Epithelial cell of proximal tubule (primary cell): ENCODE measurements at places on chromosomes 5 and 9. TPM values are rescaled to one million over a fixed set of nuclear protein-coding genes. Genes with fewer than 3 reads are reported as not detected.
A peak's percentile ranks its signal among the peaks of the same experiment; 100 is the strongest.

PCDHGA5 gene
- total RNA-seq = 0.14 and 0.63 TPM in 2 replicates

- DNase-seq = no peak
These were observed 36.8 kb upstream of the RNF38 start for GRCh38 chr9:36436909-36437308.

PLAC8L1 gene
- 0.58 TPM in 1 of 2 replicates, not detected in the other for total RNA-seq

DNA sequence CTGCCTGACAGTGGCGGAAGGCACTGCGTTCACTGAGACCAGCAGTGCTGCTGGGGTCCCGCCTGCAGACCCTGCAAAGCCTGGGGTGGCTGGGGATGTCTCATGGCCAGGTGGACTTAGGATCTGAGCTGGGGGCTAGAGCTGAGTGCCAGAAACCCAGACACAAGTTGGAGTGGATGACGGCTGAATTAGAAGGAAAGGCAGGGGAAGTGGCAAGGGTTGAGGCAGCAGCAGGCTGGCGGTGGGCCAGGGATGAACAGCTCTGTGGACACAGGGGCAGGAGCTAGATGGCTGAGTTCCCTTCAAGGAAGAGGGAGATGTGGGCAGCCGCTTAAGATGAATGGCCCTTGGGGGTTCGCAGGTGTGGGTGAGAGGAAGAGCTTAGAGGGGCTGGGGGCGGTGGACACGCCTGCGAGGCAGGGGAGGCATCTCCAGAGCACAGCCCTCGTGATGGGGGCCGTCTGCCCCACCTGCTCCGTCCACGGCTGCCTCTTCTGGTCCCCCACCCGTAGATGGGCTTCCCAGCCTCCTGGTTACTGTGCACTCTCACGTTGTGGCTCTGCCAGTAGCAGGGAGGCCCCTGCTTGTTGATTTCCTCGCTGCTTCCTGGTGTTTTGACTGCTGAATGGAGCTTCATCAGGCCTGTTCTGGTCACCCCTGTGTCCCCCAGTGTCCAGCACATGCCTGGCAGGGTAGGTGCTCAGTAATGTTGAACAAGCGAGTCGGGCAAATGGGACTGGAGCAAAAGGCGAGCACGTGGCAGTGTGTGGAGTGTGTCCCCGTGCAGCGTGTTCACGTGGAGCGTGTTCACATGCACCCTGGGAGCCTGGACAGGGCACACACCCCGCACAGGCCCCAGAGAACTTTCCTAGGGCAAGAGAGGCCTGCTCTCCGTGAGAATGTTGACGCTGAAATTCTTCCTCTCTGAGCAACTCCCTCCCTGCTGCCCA lies 168.2 kb downstream of the CACNA1B start:
- DNase-seq = no peak

- no peak for DNase-seq
These were observed 278.0 kb upstream of the NUDT12 start for GRCh38 chr5:103840600-103840999.

LRRC19 gene
- not detected in 2 replicates for total RNA-seq

- peak; percentile 68 for DNase-seq
These were observed 243.4 kb upstream of the KLF4 start for GRCh38 chr9:107732781-107733522.

DNA sequence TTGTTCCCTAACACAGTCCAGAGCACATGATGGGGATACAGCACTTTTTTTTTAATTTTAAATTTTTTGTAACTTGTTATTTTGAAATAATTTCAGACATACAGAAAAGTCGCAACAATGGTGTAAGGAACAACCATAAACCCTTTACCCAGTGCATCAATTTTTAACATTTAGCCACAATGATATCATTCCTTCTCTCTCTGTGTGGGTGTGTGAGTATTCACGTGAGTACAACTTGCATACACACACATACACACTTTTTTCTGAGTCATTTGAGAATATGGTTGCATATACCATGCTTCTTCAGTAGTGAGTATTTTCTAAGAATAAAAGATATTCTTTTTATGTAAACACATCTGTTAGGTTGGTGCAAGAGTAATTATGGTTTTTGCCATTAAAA lies 135.2 kb downstream of the ARHGAP26 start:
- DNase-seq = no peak

CNTFR gene
- total RNA-seq = not detected in 2 replicates

EQTN gene
- total RNA-seq = not detected in 2 replicates

DNA sequence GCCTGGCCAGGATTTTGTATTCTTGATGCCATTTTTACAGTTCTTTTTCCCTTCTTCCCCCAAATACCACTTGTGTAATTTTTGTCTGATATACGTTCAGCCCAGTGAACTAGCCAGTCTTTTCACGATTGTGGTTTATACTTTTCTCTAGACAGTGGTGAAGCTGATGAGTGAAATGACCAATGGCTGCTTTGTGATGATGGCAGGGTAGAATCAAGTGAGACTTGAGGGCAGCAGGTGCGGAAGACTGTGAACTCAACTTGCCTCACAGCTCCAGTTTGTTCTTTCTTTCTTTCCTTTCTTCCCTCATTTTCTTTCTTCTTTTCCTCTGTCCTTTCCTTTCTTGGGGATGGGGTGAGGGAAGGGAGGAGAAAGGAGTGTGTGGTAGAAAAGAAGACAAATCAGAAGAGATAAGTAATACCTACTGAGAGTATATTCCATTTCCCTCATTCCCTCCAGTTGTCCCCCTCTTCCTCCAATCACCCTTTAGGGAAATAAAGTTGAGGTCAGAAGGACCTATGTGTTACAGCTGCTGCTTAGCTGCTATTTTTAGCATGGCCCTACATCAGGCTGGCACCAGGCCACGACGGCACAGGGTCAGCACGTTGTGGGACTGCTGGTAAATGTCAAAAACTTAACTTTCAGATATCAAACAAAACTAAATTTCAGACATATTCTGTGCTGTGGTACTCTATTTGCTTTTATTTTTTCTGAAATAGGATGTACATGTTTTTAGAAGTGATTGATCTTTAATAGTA lies 12.3 kb downstream of the ZSWIM6 start:
- DNase-seq = no peak

PLEKHG4B gene
- 3.5 and 4.3 TPM in 2 replicates for total RNA-seq

- no peak for DNase-seq
These were observed 21.8 kb downstream of the CSNK1A1 start for GRCh38 chr5:149529463-149529862.

DNA sequence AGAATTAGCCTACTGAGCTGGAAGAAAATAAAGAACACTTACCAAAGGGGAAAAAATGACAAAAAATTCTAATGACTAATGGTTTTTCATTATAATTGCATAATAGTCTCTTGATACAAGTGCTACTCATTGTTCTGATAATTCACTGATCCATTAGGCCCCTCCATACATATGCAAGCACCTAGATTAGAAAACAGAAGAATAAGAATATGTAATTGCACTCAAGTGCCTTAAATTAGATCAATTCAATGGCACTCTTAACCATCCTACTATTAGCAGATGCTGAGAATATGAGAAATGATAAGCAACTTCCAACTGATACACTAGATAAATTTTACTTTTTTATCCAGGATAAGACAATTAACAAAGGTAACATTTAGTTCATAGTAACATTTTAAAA lies 440.9 kb upstream of the C9orf72 start:
- DNase-seq = no peak

DNA sequence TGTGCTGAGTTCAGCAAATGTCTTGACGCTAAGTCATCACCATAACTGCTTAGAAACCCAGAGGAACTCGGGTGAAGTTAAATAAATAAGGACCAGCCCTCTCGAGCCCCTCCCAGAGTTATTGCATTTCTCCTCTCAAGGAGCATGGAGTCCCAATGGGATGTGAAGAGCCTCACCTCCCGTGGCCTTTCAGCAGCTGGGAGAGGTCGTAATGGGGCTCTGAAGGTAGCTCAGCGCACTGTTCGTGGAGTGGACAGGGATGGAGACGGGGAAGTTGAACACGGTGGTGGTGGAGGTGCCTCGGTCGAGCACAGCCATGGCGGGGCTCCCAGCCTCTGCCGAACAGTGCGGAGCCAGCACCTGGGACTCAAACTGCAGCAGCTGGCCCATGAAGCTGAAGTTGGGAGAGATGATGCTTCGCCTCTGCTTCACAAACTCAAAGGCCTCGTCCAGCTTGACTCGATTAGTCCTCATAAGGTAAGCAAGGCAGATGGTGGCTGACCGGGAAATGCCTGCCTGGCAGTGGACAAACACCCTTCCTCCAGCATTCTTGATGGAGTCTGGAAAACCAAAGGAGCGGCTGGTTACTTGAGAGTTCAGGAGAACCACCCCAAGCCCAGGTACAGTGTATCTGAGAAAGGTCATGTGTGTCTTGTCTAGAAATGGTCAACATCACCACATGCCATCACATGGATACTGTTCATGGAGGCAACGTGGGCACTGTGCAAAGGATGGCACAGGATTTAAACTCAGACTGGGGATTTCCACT lies 2.2 kb downstream of the DUSP1 start:
- DNase-seq = no peak

B4GALT1 gene
- total RNA-seq = 44.5 and 60.7 TPM in 2 replicates

DNA sequence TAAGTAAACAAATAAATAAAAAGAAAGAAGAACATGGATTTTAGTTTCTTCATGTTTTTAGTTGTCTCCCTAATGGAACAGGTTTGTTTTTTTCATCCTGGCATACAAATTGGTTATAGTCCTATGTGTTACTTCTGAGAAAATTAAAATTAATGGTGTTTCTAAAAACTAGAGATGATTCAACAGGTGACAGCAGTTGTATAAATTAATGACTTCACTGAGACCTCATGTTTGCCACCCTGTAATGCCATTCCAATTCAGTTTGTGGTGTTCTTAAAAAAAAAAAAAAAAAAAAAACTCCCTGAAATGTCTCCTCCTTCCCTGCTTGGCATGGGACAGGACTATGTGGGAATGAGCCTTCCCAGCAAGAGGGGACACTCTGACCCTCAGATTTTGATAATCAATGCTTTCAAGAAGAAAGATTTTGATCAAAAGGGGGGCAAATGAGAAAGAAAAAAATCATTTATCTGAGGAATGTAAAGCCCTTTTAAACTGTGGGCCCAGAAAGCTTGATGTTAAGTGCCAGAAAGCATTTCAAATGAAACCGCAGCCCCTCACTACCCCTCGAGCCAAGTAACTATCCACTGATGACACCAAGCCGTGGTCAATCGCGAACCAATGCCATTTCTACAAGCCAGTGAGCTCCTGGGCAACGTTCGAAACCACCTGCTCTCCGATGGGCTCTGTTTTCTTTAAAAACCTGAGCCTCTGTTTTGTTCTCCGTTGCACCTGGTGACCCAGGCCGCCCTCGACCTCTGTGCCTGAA lies 941 bp downstream of the EXD3 start:
- no peak for DNase-seq

- DNase-seq = no peak
These were observed 391.8 kb downstream of the PRELID2 start for GRCh38 chr5:145443366-145443765.

PCDHGC4 gene
- 0.07 and 0.46 TPM in 2 replicates for total RNA-seq

DNA sequence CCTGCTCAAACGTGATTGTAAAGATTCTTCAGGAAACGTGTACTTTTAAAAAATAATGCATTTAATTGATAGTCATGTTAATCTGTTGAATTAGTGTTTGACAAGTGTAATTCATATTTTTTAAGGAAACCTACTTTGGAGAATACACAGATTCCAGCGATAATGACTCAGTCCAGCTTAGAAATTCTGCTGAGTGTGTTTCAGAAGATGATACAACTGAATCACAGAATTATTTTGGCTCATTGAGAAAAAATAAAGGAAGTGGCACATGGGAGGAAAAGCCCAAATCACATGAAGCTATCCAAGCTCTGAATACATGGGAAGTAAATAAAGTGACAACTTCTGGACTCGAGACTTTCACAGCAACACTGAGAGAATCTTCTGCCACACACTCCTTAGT lies 37.8 kb downstream of the ICE1 start:
- DNase-seq = no peak

GARNL3 gene
- 2.2 and 10.4 TPM in 2 replicates for total RNA-seq

IL31RA gene
- 2.5 and 2.9 TPM in 2 replicates for total RNA-seq

- no peak for DNase-seq
These were observed 76.3 kb downstream of the ZNF608 start for GRCh38 chr5:124669956-124670721.

SLC27A6 gene
- total RNA-seq = 0.80 TPM in 1 of 2 replicates, not detected in the other

NIM1K gene
- total RNA-seq = 0.75 TPM in 1 of 2 replicates, not detected in the other

- DNase-seq = no peak
These were observed 93.6 kb downstream of the ARHGEF28 start for GRCh38 chr5:73719632-73720031.

DNA sequence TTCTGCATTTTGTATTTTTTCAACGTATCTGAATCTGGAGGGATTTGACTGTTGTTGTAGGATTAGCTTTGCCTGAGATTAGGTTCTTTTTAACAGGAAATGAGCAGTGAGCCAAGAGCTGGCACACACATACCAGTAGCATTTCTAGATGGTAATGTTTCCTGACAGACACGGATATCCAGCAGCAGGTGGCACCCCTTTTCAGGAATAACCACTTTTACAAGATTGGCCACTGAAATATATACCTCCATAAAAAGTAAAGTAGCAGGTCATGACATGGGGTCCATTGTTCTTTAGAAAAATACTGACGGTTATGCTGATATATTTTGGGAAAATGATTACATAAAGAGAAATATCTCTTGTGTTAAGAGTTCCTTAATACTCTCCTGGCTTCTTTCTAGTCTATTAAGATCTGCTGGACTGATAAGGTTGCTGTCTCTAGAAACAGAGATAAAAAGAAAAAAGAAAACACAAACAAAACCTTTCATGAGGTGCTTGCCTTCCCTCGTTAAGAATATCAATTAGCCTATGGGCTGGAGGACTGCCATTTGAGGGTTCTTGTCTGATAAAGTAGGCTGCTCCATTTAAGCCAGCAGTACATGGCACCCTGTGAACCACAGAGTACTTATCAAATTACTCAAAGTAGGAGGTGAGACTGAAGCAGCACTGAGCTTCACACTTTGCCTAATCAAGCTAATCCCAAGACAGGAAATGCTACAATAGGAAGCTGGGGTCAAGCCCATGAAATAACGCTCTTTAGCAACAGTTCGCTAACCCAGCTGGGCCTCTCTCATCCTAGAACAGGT lies 101.6 kb upstream of the PCA3 start:
- DNase-seq = no peak

- DNase-seq = no peak
These were observed 459.2 kb upstream of the RGMB start for GRCh38 chr5:98314292-98314691.

ACSL6 gene
- total RNA-seq = 0.35 TPM in 1 of 2 replicates, not detected in the other

DNA sequence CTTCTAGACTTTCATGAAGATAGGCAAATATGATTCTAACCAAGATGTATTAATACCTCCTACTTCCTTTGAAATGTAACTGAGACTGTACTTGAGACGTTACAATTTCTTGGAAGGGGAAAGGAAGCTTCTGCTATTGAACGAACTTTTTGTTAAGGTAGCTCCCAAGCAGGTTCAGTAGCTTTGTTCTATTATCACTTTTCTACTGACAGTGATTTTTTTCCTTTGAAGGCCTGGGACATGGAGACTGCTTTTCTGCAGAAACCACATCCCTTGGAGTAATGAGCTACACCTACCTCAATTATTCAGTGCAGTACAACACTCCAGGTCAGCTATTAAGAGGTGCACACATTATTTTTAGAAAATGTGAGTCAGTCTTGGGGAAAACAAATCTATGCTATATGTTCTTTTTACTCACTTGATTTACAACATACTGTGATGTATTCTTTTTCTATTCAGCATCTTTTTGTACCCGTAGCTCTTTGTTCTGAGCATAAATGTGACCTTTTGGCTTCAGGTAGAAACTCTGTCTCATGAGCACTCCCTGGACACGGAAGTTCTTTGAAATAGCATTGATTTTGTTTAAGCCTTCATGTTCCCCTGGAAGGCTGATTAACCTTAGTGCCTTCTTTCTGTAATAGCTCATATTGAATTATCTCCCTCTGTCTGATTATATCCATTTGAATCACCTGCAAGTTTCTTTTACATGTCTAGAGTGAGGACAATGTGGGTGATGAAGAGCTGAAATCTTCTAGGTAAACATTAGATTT lies 56.5 kb upstream of the CDKN2B start:
- no peak for DNase-seq

- no peak for DNase-seq
These were observed 422.6 kb downstream of the MAN2A1 start for GRCh38 chr5:110112348-110112747.

SPINK6 gene
- not detected in 2 replicates for total RNA-seq
